Inflammatory macrophage (primary cell): ENCODE measurements at places on chromosomes 13 and 19.

DNA sequence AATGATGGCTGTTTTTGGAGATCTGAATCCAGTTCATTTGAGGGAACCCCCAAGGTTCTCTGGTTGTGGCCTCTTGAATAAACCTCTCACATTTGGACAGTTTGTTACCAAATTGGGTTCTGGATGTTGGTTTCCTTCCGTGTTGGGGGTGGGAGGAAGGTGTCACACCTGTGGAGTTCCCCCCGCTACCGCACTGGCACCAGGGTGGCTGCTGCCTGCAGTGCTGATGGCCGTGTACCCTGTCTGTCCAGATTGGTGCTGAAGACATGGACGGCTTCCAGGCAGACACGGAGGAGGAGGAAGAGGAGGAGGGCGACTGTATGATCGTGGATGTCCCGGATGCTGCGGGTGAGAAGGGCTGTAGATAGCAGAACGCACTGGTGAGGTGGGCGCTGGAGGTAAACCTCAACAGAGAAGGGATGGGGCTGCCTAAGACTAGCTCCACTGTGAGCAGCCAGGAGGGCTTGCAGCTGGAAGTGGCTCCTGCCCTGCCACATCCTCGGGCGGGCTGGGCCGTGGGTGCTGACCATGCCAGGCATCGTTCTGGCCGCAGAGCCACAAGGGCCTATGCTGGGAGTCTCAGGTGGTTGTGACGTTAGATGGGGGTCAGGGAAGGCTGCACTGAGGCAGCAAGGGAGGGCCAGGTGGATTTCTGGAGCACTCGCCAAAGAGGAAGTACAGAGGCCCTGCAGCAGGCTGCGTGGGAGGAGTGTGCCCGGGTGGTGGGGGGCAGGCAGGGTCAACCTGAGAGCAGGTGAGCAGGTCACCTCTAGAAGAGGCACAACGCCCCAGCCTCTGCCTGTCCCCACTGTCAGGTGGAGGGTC lies 15.4 kb downstream of the UBXN6 start:
- DNase-seq: no peak

DNA sequence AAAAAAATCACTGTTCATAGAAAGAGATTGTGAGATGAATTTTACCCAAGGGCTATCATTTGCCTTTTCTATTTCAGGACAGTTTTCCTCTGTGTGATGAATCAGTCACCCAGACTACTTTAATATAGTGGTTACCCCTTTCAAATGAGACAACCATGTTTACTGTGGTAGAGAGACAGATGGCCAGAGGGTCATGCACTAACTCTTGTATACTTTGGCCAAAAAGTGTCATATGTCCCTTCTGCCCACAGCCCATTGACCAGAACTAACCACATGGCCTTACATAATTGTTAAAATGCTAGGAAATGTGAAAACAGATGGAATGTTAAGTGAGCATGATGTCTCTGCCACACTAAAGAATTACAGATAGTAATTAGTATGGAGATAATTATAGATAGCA lies 498.7 kb downstream of the DACH1 start:
- no peak for DNase-seq

DNA sequence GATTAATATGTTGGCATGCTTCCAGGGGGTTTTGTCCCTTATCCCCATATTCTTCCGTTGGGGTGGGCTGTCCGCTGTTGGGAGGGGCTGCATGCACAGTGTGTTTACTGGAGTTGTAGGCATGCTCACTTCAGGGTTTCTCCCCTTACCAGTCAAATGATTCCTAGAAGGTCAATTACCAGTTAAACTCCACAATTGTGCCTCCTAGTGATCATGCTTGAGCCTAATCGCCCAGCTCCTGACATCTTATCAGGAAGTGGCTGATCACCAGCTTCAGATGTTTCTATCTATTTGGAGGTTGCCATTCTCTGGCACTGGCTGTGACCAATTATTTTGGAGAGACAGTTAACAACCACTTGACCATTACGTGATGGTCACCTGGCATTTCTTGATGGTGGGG lies 1090.0 kb downstream of the SLITRK5 start:
- DNase-seq: no peak

GRCh38 chr13:111902726-111903125 lies 164.2 kb upstream of the SOX1 start:
- no peak for DNase-seq

GRCh38 chr13:41452462-41452861 lies 4.9 kb upstream of the RGCC start:
- no peak for DNase-seq

DNA sequence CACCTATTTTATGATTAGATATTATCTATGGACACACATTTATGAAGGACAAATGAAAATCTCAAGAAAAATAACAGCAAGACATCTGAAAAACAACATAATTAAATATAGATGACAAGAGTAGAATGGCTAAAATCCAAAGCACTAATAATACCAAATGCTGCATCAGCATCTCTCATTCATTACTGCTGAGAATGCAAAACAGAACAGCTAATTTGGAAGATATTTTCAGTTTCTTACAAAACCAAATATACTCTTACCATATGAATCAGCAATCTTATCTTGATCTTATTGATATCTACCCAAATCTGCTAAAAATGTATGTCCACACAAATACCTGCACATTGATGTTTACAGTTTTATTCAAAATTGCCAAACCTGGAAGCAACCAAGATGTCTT lies 829.1 kb upstream of the MIR17HG start:
- DNase-seq: no peak

DNA sequence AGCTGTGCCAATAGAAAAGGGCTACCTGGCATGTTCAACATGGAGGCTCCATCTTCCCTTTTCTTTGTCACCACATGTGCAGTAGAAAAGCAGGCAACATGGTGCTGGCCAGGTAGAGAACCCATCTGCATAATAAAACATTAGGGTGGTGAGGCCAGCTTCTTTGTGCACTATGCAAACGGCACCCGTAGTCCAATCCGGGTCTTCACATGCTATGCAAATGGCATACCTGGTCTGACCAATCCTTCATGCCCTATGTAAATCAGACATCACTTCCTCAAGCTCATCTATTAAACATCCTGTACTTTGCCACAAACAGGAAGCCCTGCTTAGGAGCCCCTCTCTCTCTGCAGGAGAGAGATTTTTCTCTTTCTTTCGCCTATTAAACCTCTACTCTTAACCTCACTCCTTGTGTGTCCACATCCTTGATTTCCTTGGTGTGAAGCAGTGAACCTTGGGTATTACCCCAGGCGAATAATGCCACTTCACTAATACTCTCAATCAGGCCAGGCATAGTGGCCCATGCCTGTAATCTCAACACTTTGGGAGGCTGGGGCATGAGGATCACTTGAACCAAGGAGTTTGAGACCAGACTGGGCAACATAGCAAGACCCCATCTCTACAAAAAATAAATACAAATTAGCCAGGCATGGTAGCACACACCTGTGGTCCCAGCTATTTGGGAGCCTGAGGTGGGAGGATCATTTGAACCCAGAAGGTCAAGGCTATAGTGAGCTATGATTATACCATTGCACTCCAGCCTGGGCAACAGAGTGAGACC lies 111.3 kb upstream of the MRI1 start:
- no peak for DNase-seq

- DNase-seq: no peak
Observed at GRCh38 chr13:96274046-96274445, 184.1 kb downstream of the HS6ST3 start.

DNA sequence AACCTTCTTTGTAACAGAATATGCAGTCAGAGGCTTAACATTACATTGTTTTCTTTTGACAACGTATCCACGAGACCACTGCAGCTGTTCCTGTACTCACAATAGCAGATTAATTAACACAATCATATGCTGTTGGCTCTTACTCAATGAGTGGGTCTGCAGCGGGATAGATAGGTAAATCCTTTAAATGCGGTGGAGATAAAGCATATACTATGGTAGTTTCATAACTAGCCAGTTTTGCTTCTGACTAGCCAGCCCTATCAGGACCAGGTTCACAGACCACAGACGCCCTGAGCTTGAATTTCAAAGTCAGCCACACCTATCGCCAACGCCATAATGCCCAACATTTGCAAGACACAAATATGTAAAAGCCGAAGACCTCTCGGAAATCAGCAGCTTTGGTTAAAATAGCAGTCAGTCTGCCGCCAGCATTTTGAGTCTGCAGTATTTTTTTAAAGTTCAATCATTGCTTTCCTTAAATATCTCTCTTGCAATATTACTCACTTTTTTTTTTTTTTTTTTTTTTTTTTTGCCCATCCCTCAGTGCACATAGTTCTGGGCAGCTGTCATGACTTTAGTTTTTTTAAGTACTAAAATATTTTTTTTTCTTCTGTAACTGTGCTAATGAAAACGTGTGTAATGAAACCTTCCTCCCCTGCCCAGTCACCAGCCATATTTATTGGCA lies 120.5 kb downstream of the ZNF536 start:
- no peak for DNase-seq

GRCh38 chr13:52737965-52738364 lies 1.7 kb downstream of the CNMD start:
- DNase-seq: no peak

- DNase-seq: no peak
Observed at GRCh38 chr13:20297181-20297580, 65.1 kb upstream of the GJB6 start.

DNA sequence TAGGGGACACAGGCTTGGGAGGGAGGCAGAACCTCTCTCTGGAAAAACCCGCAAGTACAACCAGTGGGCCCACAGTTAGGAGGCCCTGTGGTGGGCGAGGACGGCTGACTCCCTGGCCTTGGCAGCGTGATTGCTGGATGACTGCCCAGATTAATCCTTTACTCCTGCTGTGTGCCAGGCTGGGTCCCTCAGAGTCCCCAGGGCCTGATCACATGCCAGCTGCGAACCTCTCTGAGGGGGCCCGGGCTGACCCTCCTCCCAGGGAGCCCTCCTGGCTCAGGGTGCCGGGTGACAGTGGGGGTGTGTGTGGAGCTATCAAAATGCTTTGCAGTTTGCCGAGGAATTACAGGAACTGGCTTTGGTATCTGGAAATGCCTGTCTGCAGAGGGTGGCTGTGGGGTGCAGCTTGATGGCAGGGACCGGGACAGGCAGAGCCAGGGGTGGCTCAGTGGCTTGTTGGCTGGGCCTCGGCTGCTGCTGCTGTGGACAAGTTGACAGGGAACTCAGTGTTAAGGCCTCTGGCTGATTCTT lies 48.9 kb downstream of the DNM2 start:
- no peak for DNase-seq

DNA sequence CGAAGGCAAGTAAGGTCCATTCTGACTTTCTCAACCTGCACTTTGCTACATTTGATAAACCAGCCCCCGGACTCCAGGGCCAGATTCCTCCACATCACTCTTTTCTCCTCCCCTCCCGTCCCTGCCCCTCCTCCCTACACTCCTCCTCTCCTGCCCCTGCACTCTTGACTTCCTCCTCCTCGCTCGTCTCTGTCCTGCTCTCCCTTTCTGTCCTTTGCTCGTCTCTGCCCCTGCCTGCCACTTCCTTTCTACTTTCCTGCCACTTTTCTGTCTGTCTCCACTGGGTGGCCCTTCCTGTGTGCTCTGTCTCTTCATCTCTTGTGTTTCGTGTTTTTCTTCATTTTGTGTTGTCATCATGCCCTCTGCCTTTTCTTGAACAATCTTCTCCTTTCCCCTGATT lies 7.0 kb downstream of the U2AF2 start:
- DNase-seq: no peak

GRCh38 chr19:50510700-50511068 lies 307 bp downstream of the JOSD2 start:
- no peak for DNase-seq

DNA sequence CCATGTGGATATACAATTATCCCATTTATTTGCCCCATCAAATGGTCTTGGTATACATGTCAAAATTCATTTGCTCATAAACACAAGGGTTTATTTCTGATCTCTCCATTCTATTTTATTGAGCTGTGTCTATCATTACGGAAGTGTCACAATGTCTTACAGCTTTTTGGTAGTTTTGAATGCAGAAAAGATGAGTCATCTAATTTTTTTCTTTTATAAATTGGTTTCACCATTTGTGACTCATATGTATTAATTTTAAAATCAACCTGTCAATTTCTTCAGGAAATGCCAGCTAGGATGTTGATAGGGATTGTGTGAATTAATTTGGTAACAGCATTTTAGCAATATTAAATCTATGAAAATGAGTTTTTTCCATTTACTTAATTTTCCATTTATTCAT lies 2549.4 kb downstream of the PCDH9 start:
- no peak for DNase-seq

- DNase-seq: no peak
Observed at GRCh38 chr13:28449826-28450773, 44.8 kb downstream of the FLT1 start.

DNA sequence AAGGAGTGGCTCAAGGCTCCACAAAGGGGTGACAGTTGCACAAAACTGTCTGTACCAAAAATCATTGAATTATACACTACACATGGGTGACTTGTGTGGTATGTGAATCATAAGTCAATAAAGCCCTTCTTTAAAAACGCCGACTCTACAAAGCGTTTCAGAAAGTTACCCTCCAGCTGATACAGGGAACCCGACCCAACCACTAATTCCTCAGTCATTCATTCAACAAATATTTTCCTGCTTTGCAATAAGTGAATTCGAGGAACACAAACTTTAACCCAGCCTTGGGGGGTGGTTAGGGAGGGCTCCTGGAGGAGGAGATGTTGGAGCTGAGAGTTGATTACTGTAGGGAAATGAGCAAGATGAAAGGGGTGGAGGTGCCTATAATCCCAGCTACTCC lies 32.0 kb downstream of the LTBP4 start:
- DNase-seq: no peak

DNA sequence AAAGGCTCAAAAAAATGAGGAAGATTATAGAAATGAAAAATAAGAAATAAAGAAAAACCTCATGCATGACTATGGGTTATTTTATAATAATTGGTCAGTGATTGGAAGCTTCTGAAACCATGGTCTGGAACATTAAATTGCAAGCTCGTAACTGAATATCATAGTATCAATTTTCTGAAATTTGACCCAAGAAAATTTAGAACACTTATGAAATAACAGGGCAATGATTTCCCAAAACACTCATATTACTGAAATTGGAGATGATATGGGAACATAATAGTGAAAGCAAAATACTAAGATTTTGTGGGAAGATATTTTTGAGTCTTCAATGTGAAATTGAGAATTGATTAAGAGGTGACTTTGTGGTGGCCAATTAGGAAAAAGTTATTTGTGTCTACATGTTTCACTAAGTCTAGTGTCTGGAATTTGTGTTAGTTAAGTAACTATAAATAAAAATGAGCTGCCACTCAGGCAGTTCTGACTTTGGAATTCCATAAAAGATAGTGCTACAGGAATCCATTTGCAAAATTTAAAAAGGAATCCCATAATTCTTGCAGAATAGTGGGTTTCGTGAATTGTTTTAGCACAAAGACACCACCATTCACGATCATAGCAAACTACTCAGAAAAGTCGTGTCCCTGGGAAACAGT lies 603.0 kb downstream of the LMO7 start:
- DNase-seq: no peak

DNA sequence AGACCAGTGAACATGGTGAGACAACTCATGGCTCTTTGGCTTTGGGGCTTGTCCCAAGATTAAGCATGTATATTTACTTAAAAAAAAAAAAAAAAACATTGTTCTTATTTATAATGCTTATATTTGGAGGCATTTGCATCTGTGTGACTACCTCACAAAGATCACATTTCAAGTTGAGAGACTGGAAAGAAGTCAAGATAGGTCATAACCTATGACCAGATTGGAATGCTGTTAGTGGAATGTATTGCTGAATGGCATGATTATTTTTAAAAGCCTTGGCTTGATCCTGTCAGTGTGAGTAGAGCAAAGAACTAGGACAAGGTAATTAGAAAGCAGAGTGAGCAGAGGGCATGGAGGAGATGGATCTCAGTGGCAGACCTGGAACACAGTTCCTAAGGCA lies 214.6 kb downstream of the OXGR1 start:
- no peak for DNase-seq

- DNase-seq: peak; percentile 60
Observed at GRCh38 chr13:48731957-48732569, 78.3 kb downstream of the CYSLTR2 start.
